Hepatocyte (in vitro differentiated cells): ENCODE measurements at places on chromosomes 4 and X.

DNA sequence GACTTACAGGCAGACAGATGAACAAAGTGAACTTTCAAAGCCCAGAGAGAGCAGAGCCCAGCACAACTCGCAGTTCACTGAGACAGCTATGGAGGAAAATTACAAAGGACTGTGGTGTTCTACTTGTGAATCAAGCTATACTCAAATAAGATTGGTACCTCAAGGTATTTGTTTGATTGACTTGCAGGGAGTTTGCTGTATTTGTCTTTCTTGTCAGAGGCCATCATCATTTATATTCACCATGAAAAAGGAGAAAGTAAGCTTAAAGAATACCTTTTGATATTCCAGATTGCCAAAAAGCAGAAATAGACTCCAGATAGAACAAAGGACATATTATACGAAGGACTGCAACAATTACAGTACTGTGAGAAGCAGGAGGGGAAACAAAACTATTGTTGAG is 1047.9 kb downstream of the RPA4 start:
- no peak overlapping the region for H3K4me3 ChIP-seq
- H3K4me1 ChIP-seq, result no peaks in the 10 kb centered on the region
- no peaks in the 10 kb centered on the region for H3K36me3 ChIP-seq
- no peak overlapping the region for H3K27ac ChIP-seq
- no peak for DNase-seq
- no peaks in the 10 kb centered on the region for H3K27me3 ChIP-seq

DNA sequence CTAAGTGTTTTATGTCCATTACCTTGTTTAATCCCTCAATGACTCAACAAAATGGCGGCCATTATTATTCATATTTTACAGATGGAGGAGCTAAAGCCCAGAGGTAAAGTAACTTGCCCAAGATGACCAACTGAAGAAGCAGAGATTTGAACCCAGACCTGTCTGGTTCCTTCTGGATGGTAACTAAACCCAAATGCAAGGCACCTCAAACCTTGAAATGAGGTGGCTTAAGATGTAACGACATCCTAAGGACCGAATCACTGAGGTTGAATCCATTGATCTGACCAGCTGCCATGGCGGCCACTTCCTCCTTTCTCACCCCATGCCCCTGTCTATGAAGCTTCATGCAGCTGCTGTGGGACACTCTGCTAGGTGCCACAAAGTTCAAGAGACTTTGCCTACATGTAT is 932 bp downstream of the TLR10 start:
- H3K36me3 ChIP-seq, result no peaks in the 10 kb centered on the region
- no peaks in the 10 kb centered on the region for H3K27me3 ChIP-seq
- no peaks in the 10 kb centered on the region for H3K4me1 ChIP-seq
- H3K27ac ChIP-seq, result no peak overlapping the region
- no peak overlapping the region for H3K4me3 ChIP-seq
- DNase-seq, result no peak

GRCh38 chr4:2794486-2795299 is 1.8 kb downstream of the SH3BP2 start:
- DNase-seq, result peak; percentile 68
- no peak overlapping the region for H3K4me3 ChIP-seq
- no peaks in the 10 kb centered on the region for H3K27me3 ChIP-seq
- H3K4me1 ChIP-seq, result peaks cover 44% of the 10 kb centered on the region
- H3K36me3 ChIP-seq, result no peaks in the 10 kb centered on the region

DNA sequence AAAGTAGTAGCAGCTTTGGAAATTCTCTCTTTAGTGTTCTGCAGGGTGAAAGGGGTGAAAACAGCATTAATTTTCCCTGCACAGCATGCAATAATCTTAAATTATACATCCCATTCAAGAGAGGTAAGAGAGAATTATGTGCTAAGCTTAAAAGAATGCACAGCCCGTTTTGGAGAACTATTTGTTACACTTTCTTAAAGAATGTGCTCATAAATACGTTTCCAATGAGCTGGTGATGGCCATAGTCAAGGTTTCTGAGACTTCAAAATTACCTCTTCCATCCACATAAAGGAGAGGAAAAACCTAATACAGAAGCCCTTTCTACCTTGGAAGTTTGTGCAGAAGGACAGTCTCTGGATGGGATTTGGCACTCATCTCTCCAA is 766.7 kb upstream of the TENM3 start:
- H3K27me3 ChIP-seq, result no peaks in the 10 kb centered on the region
- H3K36me3 ChIP-seq, result no peaks in the 10 kb centered on the region
- H3K4me3 ChIP-seq, result no peak overlapping the region
- DNase-seq, result no peak

DNA sequence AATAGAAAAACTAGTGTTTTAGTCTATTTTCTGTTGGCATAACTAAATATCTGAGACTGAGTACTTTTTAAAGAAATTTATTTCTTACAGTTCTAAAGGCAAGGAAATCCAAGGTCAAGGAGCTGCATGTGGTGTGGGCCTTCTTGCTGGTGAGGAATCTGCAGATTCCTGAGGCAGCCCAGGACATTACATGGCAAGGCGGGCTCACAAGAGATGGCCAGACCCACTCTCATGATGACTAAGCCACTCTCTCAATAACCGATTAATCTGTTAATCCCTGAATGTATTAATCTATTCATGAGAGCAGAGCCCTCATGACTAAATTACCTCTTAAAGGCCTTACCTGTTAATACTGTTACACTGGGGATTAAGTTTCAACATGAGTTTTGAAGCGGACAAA is 340.8 kb downstream of the GRXCR1 start:
- no peak overlapping the region for H3K27ac ChIP-seq
- H3K4me3 ChIP-seq, result no peak overlapping the region
- no peaks in the 10 kb centered on the region for H3K36me3 ChIP-seq
- H3K27me3 ChIP-seq, result no peaks in the 10 kb centered on the region
- no peak for DNase-seq

- no peak overlapping the region for H3K27ac ChIP-seq
- H3K36me3 ChIP-seq, result no peaks in the 10 kb centered on the region
- no peak overlapping the region for H3K4me3 ChIP-seq
- H3K27me3 ChIP-seq, result no peaks in the 10 kb centered on the region
- no peaks in the 10 kb centered on the region for H3K4me1 ChIP-seq
- no peak for DNase-seq
Measured at GRCh38 chrX:78532363-78532762, 126.8 kb downstream of the RTL3 start.
